Sigmoid colon (tissue), 7 donors: ENCODE measurements at places on chromosomes 3 and 15. TPM values are rescaled to one million over a fixed set of nuclear protein-coding genes. Genes with fewer than 3 reads are reported as not detected.

Gene PLAAT1
- 0.82 TPM for total RNA-seq

GRCh38 chr15:64634027-64634426 is 141.4 kb downstream of the RBPMS2 start:
- DNase-seq, result no peak

DNA sequence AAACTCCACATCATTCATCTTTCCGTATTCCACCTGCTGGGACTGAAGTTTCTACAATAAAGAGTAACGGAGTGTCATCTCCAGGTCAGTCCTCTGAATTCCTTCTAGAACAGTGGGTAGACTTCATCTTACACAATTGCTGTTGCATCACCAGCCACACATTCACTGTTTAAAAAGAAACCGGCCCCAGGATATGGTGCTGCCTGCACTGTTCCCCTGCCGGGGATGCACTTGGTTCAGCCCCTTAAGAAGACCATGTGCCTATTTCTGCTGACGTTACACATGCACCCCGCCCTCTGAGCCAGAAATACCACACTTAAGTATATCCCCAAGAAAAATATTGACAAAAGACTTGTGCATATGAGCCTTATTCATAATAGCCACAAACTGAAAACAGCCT is 233.4 kb downstream of the FEZF2 start:
- no peak for DNase-seq

- DNase-seq, result no peak
Observed at GRCh38 chr3:107882881-107883280, 207.9 kb downstream of the CD47 start.
